ENCODE measurements at places on chromosomes 4 and X. TPM values are rescaled to one million over a fixed set of nuclear protein-coding genes. Genes with fewer than 3 reads are reported as not detected.

DNA sequence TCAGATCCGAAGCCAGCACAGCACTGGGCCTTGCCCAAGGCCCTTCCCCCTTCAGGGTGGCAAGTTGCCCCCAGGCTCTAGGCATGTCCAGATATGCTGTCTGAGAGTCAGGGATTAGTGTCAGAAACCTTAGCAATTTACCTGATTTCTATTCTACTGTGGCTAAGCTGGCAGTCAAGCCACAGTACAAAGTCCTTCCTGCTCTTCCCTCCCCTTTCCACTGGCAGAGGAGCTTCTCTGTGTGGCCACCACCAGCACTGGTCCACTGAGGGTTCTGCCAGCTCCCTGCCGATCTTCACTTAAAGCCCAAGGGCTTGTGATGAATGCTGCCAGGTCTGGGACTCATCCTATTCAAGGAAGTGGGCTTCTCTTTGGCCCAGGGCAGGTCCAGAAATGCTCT is 324.5 kb upstream of the RPS6KA3 start:
- no peak for DNase-seq

- DNase-seq, result no peak
Observed at GRCh38 chrX:47214435-47215077, 3.9 kb upstream of the CDK16 start.

- no peak for DNase-seq
Observed at GRCh38 chrX:78314561-78314960, 12.8 kb downstream of the CYSLTR1 start.

GRCh38 chr4:40614031-40614430 is 15.6 kb downstream of the RBM47 start:
- DNase-seq, result no peak

GRCh38 chrX:105662248-105662647 is 160.1 kb upstream of the NRK start:
- no peak for DNase-seq

DNA sequence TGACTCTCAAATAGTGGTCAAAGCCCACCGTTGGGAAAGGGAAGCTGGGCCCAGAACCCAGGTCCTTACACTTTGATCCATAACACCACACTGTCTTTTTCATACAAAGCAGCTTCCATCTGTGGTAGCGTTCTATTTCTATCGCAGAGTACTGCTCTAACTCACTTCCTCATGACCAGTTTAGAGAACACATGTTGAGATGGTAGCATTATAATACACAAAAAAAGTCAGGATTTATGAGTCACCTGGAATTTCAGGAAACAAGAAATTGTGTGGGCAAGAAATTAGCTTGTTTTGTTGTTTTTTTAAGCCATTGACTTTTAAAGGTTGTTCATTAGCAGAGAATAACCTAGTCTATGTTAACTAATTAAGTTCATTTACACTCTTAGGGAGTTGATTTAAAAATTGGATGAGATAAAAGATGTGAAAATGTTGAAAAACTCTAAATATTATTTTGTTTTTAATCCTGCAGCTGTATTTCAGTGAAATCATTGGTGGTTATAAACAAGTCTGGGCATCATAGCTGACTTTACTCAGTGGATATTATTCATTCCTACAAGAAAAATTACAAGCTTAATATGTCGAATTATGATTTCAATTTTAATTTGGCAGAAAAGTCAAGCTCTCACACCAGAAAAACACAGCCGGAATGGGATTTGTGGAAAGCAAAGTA is 1011.1 kb upstream of the HS3ST1 start:
- no peak for DNase-seq

DNA sequence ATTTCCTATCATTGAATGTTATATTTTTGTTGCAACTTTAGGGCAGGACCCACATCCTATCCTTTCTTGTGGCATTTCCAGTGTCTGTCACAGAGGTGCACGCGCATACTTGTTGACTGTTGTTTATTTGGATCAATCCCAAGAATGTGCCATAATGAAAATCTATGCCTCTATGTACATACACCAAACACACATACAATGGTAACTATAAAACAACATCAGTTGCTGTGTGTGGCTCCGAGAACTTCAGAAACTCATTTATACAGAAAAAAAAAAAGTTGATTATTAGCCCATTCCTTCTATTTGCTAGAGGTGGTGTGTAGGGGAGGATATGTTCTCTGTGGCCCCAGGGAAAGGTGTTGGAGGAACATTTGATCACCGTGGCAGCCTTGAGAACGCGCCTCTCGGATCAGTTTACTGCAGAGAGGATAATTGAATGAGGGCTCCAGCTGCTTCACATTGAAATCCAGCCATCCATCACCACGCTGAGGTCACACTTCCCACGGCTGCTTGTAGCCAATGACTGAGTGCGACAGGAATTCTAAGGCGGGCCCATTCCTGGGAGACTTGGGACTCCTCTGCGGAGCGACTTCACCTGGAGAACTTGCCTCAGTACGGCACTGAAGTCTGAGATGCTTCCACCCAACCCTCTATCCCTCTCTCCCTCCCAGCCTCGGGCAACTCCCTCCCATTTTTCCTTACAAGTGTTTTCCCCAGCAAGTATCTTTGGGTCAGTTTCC is 19.5 kb downstream of the SMPX start:
- no peak for DNase-seq

- DNase-seq, result peak; percentile 53
Observed at GRCh38 chrX:100409610-100410590, at the start of gene PCDH19. PCDH19 (minus strand) TSS chrX:100410273; CDS start chrX:100408597, 1,676 bp downstream.

Gene ASB11
- total RNA-seq, result not detected

Gene MAGEB17
- total RNA-seq, result not detected

Gene HS6ST2
- total RNA-seq, result 3.9 TPM

Gene SLIT2
- 9.1 TPM for total RNA-seq

GRCh38 chrX:123455693-123456092 is 271.6 kb downstream of the GRIA3 start:
- no peak for DNase-seq

Gene NEUROG2
- total RNA-seq, result not detected

DNA sequence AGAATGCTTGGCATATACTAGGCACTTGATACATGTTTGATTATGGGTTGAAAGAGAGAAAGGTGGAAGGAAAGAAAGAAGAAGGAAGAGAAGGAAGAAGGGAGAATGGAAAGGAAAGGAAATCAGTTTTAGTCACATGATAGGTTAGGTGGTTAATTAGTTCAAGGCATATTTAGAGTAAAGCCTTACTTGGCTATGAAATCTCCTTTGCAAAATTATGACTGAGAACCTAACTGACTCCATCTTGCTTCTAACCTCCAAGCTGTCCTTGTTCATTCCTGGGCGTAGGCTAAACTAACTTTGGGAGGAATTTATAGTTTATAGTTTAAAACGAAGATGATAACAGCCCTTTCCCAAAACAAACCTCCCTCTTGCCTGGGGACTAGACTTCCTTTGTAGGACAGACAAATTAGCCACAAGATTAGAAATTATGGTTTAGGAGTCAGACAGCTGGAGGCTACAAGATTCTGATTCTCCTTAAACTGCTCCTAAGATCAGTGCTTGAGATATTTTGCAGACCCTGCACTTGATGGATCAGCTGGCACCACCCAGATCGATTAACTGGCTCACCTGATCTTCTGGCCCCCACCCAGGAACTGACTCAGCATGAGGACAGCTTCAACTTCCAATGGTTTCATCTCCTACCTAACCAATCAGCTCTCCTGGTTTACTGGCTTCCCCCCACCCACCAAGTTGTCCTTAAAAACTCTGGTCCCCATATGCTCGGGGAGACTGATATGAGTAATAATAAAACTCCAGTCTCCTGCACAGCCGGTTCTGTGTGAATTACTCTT is 55.0 kb downstream of the TXK start:
- no peak for DNase-seq

GRCh38 chr4:42570221-42570620 is 86.7 kb downstream of the ATP8A1 start:
- no peak for DNase-seq

DNA sequence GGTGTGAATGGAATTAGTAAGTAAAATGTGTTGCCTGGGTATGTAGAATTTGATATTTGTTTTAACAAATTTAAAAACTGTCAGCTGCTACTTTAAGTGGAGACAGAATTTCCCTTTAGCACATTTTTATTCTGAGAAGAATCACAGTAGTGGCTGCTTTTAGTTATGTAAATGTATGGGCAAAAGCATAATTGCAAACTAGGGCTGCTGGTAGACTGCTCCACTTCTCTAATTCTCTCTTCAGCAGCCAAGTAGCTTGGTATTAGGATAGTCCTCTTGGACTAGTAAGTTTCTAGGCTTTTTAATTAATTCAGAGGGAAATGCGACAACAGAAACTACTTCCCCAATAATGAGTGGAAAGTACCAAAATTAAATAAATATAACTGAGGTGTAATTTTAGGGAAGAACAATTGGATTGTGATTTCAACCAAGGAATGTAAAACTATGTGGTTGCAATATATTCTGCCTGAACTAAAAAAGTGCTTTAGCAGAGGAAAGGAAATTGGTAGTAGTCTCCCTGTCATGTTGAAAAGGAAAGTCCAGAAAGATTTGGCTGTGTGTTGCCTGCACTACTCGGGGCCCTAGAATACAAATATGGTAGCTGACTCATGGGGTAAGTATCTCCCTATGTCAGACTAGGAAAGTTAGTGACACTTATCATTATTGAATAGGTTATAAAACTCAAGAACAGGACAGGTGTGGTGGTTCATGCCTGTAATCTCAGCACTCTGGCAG is 9.2 kb upstream of the EIF4E start:
- no peak for DNase-seq

Gene SMIM10
- 7.6 TPM for total RNA-seq

DNA sequence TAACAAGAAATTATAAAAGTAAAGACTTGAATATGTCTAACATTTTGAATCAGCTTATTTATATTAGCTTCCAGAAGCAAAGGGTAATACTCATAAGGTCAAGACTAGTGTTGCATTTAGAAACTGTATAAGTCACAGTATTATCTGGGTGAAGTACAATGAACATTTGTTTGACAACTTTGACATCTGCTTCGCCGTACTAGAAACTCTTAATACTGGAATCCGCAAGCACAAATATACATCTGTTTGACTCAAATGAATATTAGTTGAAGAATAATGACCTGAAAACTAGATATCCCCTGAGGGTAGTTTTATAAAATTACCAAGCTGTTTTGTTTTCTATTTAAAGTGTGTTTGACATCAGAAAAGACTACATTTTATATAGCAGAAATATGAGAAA is 135.4 kb upstream of the ATOH1 start:
- DNase-seq, result no peak

GRCh38 chr4:155271557-155271956 is 63.1 kb downstream of the NPY2R start:
- DNase-seq, result no peak

Gene KCNE5
- 0.14 TPM for total RNA-seq

DNA sequence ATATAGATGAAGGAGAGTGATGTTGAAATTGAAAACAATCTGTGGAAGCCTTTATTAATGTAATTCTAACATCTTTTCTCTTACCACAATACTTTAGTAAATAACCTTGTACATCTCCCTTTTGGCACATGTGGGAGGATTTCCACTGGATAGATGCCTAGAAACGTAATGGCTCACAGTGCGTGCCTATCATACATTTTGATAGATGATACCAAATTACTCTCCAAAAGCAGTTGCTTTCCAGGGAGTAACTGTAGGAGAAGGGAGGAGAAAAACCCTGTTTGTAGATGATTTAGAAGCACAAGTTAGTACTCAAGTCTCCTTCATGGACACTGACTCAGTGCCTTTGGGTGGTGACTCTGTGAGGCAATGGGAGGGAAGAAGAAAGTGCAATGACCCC is 476.3 kb downstream of the CCSER1 start:
- no peak for DNase-seq

Gene LIN54
- total RNA-seq, result 13.9 TPM

Gene GPRASP2
- total RNA-seq, result 13.6 TPM

- peak; percentile 31 for DNase-seq
Observed at GRCh38 chr4:110165382-110166286, 32.8 kb downstream of the ELOVL6 start.

Gene GLRA2
- not detected for total RNA-seq
